Airway epithelial cell (primary cell): ENCODE measurements at places on chromosomes 3 and 15. TPM values are rescaled to one million over a fixed set of nuclear protein-coding genes. Genes with fewer than 3 reads are reported as not detected.

SLC6A1 gene
- total RNA-seq = not detected in 2 replicates

TMEM40 gene
- total RNA-seq = 61.0 and 61.1 TPM in 2 replicates

FSD2 gene
- total RNA-seq = not detected in 2 replicates

CTXN2 gene
- total RNA-seq = not detected in 2 replicates

TMEM45A gene
- 9.6 and 13.2 TPM in 2 replicates for total RNA-seq

MNS1 gene
- total RNA-seq = 0.46 and 0.85 TPM in 2 replicates

SPATA12 gene
- total RNA-seq = not detected in 2 replicates

DHX30 gene
- 69.4 and 75.0 TPM in 2 replicates for total RNA-seq

CHRNA5 gene
- 2.5 and 6.4 TPM in 2 replicates for total RNA-seq

ZBTB47 gene
- total RNA-seq = 5.7 and 9.1 TPM in 2 replicates

USP3 gene
- 21.4 and 32.7 TPM in 2 replicates for total RNA-seq

DPP8 gene
- total RNA-seq = 17.0 and 18.4 TPM in 2 replicates

EXOG gene
- 4.0 and 4.2 TPM in 2 replicates for total RNA-seq

ARIH2 gene
- 47.5 and 55.1 TPM in 2 replicates for total RNA-seq

TRPM1 gene
- total RNA-seq = 0.07 TPM in 1 of 2 replicates, not detected in the other

IL1RAP gene
- total RNA-seq = 42.8 and 43.4 TPM in 2 replicates

UROC1 gene
- not detected in 2 replicates for total RNA-seq

GCNT3 gene
- 4.2 and 5.6 TPM in 2 replicates for total RNA-seq

SNTN gene
- not detected in 2 replicates for total RNA-seq

PARL gene
- 39.9 and 53.2 TPM in 2 replicates for total RNA-seq
